ENCODE measurements at places on chromosomes 11 and 22.

GRCh38 chr11:33618351-33618710 lies 82.3 kb downstream of the C11orf91 start:
- no peak for DNase-seq

DNA sequence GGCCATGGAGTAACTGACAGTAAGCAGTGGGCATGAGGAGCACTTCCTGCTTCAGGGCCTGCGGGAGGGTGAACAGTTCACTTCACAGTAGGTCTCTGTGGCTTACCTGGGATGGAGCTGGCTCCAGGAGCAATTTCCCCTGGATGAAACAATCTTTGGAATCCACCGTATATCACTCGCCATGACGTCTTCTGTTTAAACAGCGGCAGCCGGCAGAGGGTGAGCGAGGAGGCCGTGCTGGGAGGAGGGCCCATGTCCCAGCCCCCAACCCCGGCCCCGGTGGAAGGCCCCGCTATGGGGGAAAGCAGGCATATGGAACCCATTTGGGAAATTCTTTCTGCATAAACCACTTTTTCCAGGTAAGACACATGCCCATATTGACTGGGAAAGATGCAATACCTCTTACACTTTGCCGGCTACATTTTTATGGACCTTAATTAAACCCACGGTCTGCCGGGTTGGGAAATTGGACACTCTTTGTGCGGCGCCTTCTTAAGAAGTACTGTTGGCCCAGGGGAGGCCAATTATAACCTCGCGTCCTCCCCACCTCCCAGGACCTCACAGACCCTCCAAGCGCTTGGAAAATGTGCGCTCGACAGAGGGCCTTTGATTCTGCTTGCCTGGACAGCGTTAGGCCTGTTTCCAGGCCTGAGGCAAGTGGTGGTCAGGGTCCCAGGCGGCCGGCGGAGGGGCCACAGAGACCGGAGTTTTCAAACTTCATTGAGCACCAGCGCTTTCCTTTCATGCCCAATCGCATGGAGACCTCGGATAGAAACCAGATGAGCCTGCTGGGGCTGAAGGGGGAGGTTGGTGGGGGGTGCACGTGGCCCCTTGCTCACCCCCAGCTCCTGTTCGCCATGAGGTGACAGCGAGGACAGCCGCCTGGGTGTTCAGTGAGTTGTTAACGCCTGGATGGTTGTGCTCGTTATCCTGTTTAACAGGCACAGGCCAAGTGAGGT lies 40.4 kb downstream of the SMIM38 start:
- DNase-seq, result no peak

DNA sequence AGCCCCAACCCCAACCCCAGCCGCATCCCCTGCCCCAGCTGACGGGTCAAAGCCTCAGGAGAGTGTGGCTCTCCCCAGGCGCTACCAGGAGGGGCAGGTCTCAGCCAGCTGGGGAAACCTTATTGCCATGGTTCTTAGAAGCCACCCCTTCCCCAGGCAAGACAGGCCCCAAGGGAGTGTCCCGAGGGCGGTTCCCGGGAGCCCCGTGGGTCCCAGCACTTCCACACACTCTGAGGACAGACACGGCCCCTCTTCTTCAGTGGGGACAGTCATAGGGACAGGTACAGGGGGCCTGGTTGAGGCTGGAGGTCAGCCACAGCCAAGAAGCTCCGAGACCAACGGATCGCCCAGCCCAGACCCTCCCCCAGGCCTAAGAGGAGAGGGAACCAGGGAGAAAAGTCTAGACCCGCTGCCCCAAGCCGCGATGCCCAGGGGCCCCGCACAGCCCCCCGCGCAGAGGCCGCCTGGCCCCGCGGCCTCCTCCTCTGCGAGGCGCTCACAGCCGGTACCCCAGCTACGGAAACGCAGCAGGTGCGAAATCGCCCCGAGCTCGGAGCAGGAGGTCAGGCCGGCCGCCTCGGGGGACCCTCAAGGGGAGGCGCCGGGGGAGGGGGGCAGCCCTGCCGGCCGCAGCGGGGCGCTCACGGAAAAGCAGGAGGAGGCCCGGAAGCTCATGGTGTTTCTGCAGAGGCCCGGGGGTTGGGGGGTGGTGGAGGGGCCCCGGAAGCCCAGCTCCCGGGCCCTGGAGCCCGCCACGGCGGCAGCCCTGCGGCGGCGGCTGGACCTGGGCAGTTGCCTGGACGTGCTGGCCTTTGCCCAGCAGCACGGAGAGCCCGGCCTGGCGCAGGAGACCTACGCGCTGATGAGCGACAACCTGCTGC lies 2.6 kb downstream of the KLHDC7B start:
- no peak for DNase-seq

DNA sequence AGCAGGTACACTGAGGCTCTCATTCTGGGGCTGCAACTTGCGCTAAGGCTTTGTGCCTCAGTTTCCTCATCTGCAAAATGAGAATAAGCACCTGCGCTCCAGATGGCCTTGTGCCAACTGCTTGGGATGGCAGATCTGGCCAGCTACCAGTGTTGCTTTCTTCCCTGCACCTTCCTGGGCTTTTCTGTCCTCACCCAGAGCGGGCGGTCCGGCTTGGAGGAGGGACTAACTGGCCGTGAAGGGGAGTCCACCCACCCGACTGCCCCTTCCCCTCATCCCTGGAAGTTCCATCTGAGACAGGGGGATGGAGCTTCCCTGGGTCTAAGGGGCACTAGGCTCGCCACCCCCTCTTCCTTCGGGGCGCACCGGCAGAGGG lies 3.5 kb downstream of the SLC16A8 start:
- DNase-seq, result no peak

Measured in stimulated activated CD4-positive, alpha-beta T cell treated with anti-CD3 and anti-CD28 coated beads, Interleukin-1b, Interleukin-23, amount 100 ng/mL, for 1 hour (primary cell).